MCF 10A (cell line): ENCODE measurements at places on chromosomes 6 and 20.

DNA sequence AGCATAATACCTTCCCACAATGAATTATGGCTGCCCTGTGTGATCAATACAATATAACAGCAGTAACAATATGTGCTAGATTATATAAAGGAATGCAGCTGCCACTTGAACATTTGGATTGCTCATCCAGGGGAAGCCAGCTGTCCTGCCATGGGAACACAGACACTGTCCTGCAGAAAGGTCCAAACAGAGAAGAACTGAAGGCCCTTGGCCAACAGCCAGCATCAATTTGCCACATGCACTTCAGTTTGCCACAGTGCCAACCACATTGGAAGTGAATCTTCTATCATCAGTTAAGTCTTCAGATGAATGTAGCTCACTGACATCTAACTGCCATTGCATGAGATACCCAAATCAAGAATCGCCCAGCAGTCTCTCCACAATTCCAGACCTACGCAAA, 332.4 kb downstream of the PRKN start:
- no peaks in the 10 kb centered on the region for H3K36me3 ChIP-seq
- H3K27me3 ChIP-seq: no peaks in the 10 kb centered on the region
- no peak overlapping the region for H3K4me3 ChIP-seq
- DNase-seq: no peak

- H3K36me3 ChIP-seq: no peaks in the 10 kb centered on the region
- peak overlapping the region; percentile 53 for H3K27ac ChIP-seq
- H3K27me3 ChIP-seq: no peaks in the 10 kb centered on the region
- DNase-seq: peak; percentile 85
- peaks cover 19% of the 10 kb centered on the region for H3K4me1 ChIP-seq
- H3K4me3 ChIP-seq: peak overlapping the region; percentile 54
These were observed 21.0 kb upstream of the PDE7B start for GRCh38 chr6:135830452-135830881.

GRCh38 chr20:13676682-13677081, 38.0 kb upstream of the TASP1 start:
- H3K4me1 ChIP-seq: peaks cover 11% of the 10 kb centered on the region
- H3K4me3 ChIP-seq: no peak overlapping the region
- H3K36me3 ChIP-seq: no peaks in the 10 kb centered on the region
- no peak for DNase-seq

GRCh38 chr6:53244399-53244931, 95.8 kb upstream of the GCM1 start:
- no peaks in the 10 kb centered on the region for H3K36me3 ChIP-seq
- H3K27ac ChIP-seq: no peak overlapping the region
- DNase-seq: no peak
- H3K4me3 ChIP-seq: no peak overlapping the region
- H3K27me3 ChIP-seq: no peaks in the 10 kb centered on the region

- DNase-seq: peak; percentile 87
- H3K27ac ChIP-seq: peak overlapping the region; percentile 33
- no peaks in the 10 kb centered on the region for H3K27me3 ChIP-seq
These were observed 15.4 kb upstream of the KIAA1755 start for GRCh38 chr20:38275815-38276550.

DNA sequence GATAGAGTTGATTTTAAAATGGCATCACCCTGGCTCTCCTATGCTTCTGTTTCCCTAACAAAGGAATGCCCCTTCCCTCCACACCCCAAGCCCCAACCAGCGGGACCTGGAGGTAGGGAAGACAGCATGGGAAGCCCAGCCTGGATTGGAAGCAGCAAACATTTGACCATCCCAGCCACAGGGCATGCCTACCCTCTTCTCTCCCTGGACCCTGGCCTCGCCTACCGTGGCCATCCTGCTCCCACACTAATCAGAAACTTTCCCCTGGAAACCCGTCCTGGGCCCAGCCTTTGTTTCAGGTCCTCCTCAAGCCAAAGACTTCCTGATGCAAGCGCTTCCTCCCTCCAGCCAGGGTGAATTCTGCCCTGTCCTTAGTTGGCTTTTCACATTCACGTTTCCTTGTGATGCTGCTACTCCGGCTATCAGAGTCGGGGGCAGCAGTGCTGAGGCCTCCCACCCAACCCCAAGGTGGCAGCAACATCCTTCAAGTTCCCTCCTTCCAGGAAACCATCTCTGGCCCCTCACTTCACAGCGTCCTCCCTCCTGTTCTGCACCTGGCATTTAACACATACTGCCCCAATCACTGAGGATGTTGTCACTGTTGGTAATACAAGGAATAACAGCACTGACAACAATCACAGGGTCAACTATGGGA, 18.2 kb upstream of the ANGPT4 start:
- no peaks in the 10 kb centered on the region for H3K27me3 ChIP-seq
- H3K36me3 ChIP-seq: no peaks in the 10 kb centered on the region
- no peak overlapping the region for H3K4me3 ChIP-seq
- DNase-seq: no peak
- no peaks in the 10 kb centered on the region for H3K4me1 ChIP-seq
- H3K27ac ChIP-seq: no peak overlapping the region

DNA sequence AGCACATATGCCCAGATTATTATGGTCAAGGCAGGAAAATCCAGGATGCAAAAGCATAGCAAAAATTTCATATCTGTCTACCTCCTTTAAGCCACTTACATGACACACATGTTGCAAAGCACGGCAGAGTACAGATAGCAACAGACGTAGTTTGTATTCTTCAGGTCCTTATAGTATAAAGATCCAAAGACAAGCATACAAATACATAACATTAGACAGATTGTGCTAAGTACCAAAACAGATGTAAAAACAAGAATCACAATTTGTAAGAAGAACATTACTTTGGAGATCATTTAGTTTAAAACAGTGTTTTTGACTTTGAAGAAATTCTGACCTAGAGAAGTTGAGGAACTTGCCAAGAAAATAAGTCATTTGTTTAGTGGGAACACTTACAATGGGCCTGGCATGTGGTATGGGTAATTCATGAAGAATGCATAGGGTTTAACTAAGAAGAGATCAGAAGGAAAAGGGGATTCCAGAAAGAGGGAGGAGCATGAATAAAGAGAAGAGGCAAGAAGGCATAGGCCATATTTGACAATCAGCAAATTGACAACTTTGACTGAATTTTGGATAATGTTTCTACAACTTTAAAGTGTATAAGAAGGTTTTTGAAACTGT, 30.6 kb upstream of the LMBRD1 start:
- H3K27ac ChIP-seq: no peak overlapping the region
- peaks cover 68% of the 10 kb centered on the region for H3K27me3 ChIP-seq
- DNase-seq: no peak
- H3K4me1 ChIP-seq: no peaks in the 10 kb centered on the region
- no peaks in the 10 kb centered on the region for H3K36me3 ChIP-seq

DNA sequence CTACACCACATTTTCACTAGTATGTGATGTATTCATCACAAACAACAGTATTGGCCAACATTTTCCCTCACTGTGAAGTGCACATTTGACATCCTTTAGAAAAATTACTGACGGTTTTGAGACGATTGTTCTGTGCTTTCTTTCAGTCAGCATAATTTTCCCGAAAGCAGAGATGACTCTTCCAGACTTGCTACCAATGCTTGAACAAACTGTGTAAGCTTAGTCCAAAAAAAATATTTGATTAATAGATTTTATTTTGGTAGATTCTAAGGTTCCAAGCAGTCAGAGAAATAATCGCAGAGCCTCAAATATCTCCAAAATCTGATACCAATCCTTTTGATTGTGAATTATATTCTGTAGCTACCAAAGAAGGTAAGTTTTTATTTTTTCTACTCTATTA, 151.1 kb upstream of the ESR1 start:
- H3K36me3 ChIP-seq: no peaks in the 10 kb centered on the region
- DNase-seq: no peak
- no peaks in the 10 kb centered on the region for H3K4me1 ChIP-seq
- no peaks in the 10 kb centered on the region for H3K27me3 ChIP-seq
- H3K4me3 ChIP-seq: no peak overlapping the region
